Naive thymus-derived CD4-positive, alpha-beta T cell (primary cell): ENCODE measurements at places on chromosomes 3 and 15. TPM values are rescaled to one million over a fixed set of nuclear protein-coding genes. Genes with fewer than 3 reads are reported as not detected.

SKOR1 gene
- not detected for polyA plus RNA-seq

TM4SF4 gene
- not detected for polyA plus RNA-seq

WDR93 gene
- polyA plus RNA-seq, result not detected

EFCC1 gene
- polyA plus RNA-seq, result 0.27 TPM

GRCh38 chr15:74245342-74245931 lies 9.3 kb downstream of the CCDC33 start:
- no peaks in the 10 kb centered on the region for H3K4me1 ChIP-seq
- no peaks in the 10 kb centered on the region for H3K27me3 ChIP-seq
- H3K4me3 ChIP-seq, result no peak overlapping the region
- DNase-seq, result no peak
- H3K27ac ChIP-seq, result no peak overlapping the region
- H3K36me3 ChIP-seq, result no peaks in the 10 kb centered on the region

DNA sequence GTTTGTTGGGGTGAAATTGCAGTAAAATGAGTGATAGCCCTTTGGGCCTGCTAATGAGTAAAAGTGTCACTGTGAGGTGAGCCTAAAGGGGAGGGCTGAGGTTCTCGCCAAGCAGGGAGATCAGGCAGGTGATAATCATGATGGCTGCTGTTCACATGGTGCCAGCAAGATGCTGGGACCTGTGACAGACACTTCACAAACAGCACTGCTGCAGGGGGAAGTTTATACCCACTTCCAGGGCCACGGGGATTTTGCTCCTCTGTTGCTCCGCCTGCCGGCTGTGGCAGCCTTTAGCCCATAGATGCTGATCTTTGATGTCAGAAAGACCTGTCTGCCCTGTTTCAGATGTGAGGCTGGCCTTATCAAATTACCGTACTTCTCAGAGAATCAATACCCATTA lies 96.7 kb downstream of the SV2B start:
- no peak for DNase-seq
- H3K36me3 ChIP-seq, result no peaks in the 10 kb centered on the region

DNA sequence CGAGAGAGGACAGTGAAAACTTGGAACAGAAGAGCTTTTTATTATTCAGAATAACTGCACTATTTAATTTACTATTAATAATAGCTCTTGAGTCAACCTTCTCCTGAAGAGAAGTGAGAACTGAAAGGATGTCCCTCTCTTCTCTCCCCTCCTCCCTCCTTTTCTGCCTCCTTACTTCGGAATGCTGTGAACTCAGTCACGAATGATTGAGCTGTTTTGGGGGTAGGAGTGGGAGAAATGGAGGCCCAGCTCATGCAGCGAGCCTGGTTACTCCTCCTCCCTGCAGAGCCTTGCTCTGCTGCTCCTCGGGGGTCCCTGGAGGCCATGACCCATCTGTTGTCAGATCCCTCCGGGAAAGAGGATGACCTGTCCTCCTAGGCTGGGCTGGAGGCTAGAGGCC lies 20.3 kb upstream of the INSYN1 start:
- H3K27me3 ChIP-seq, result no peaks in the 10 kb centered on the region
- H3K4me3 ChIP-seq, result no peak overlapping the region
- no peak overlapping the region for H3K27ac ChIP-seq
- DNase-seq, result no peak
- no peaks in the 10 kb centered on the region for H3K4me1 ChIP-seq

DNA sequence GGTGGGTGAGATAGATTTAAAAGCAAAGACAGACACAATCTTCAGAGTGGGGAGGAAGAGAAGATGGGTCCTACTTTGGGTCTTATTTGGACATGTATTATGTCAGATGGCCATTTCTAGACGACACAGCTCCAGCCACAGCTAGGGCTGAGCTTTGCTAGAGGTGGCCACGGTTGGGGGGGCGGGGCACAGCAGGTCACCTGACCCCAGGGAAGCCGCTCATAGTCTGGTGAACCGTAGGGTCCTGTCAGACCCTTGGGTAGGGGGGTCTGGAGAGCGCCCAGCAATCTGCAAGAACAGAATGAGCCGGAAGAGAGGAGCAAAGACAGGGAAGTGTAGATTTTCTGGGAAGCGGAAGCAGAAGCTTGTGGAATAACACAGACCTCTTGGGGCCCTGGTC lies 6.6 kb downstream of the EPB42 start:
- H3K36me3 ChIP-seq, result no peaks in the 10 kb centered on the region
- H3K27me3 ChIP-seq, result no peaks in the 10 kb centered on the region
- H3K4me1 ChIP-seq, result no peaks in the 10 kb centered on the region
- no peak overlapping the region for H3K27ac ChIP-seq
- no peak for DNase-seq

DNA sequence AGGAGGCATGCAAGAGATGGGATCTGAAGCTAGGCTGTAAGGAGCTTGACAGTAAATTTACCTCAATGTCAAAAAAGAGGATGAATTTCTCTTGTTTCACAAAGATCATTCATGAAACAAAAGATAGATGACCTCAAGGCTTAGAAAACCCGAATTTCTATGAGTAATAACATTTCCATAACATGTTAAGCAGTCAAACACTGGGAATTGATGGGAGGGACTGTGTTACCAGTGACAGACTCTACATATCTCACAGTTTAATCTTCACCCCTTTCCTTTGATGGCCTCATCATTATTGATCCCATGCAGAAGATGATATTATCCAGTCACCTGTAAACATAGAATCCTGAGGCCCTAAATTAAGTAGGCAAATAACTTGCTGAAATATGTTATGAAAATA lies 53.5 kb upstream of the VGLL3 start:
- H3K4me1 ChIP-seq, result no peaks in the 10 kb centered on the region
- no peaks in the 10 kb centered on the region for H3K27me3 ChIP-seq
- H3K36me3 ChIP-seq, result no peaks in the 10 kb centered on the region
- H3K27ac ChIP-seq, result no peak overlapping the region
- DNase-seq, result no peak

DNA sequence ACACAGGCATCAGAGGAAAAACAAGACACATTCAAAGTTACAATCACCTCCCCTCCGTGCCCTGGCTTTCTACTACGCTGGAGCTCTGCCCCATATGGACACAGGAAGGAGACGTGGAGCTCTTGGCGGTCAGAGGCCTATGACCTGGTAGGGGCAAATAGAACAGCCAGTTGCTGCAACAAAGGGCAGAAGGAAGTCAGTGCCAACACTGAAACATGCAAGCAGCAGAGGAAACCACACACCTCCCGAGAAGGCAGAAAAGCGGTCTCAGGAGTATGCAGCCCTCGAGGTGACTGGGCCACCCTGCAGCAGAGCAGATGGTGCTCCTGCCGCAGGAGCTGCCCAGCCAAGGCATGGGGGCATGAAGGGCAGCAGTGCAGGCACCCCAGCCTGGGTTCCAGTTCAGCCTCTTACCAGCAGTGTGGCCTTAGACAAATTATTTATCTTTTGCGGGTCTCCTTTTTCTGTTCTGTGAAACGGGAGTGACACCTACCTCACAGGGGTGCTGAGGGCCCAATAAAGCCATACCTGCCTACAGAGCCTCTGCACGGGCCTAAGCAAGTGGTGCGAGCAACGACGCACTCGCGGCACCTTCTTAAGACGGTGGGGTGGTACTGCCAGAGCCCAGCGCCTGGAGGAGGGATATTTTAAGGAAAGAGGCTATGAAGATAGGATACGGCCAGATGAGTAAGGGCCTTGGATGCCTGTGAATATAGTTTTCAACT lies 8.6 kb downstream of the ZXDC start:
- no peak overlapping the region for H3K27ac ChIP-seq
- peaks cover 46% of the 10 kb centered on the region for H3K36me3 ChIP-seq
- H3K4me1 ChIP-seq, result peaks cover 4% of the 10 kb centered on the region

DNA sequence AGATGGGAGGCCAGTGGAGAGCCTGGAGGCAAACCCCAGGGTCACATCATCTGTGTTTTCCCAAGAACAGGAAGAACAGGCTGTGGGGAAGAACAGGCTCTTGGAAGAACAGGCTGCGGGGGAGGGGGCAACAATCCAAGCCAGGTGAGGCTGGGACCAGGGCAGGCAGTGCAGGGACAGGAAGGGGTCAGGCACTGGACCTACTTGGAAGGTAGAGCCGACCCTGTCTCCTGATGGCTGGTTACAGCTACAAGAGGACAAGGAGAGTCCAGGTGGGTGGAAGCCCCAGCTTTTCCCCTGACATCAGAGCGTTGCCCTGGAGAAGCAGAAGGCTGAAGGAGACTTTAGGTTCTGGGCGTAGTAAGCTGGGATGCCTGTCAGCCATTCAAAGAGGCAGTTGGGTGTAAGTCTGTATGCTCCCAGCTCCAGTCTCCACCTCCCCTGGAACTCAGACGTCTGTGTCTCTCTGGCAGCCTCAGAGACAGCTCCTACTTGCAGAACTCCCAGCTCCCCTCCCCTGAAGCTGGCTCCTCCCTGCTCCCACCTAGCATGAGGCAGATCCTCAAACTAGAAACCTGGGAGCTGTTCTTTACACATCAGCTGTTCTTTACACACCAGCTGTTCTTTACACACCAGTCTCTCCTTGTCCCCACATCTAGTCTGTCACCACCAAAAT lies 130.9 kb downstream of the DNAJB8 start:
- no peak overlapping the region for H3K27ac ChIP-seq
- H3K4me1 ChIP-seq, result no peaks in the 10 kb centered on the region
- DNase-seq, result no peak
- no peak overlapping the region for H3K4me3 ChIP-seq

DNA sequence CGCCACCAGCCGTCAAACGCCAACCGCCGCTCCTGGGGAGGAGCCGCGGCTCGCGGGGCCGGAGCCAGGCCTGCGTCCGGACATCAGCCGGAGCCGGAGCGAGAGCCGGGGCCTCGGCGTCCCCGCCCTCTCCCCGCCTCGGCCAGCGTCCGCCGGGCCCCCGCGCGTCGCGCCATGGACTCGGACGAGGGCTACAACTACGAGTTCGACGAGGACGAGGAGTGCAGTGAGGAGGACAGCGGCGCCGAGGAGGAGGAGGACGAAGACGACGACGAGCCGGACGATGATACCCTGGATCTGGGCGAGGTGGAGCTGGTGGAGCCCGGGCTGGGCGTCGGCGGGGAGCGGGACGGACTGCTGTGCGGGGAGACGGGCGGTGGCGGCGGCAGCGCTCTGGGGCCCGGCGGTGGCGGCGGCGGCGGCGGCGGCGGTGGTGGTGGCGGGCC lies 359 bp downstream of the ARIH1 start:
- H3K27ac ChIP-seq, result peak overlapping the region; percentile 99
- peak overlapping the region; percentile 95 for H3K4me3 ChIP-seq
- no peaks in the 10 kb centered on the region for H3K36me3 ChIP-seq
- DNase-seq, result no peak

- peaks cover 52% of the 10 kb centered on the region for H3K4me1 ChIP-seq
- H3K4me3 ChIP-seq, result no peak overlapping the region
- H3K27me3 ChIP-seq, result no peaks in the 10 kb centered on the region
- H3K36me3 ChIP-seq, result peaks cover 4% of the 10 kb centered on the region
These were observed 54.4 kb downstream of the CCDC66 start for GRCh38 chr3:56611364-56611763.

DNA sequence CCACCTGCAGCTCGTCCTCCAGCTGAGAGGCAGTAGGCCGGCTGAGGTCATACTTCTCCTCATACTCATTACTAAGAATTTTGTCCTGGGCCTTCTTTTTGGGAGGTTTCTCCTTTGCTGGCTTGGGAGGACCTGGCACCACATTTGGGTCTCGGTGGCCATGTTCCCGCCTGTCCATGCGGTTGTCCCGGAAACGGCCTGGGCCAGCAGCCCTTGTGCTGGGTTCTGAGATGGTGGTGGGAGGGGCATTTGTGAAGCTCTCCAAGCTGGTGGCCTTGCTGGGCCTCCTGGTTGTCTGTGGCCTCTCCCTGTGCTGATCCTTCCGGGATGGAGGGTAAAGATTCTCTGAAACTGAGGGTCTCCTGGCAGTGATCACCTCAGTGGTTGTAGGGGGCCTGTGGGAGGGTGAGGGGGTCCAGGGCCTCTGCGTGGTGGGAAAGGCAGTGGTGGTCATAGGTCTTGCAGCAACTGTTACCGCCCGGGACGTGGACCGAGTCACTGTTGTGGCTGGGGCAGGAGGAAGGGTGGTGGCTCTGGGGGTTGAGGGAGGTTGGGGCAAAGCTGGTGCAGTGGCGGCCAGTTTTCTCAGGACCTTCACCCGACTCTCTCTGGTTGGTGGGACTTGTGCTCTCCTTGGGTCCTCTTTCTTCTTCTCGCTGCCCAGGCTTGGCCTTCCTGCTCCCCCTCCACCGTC lies 2.5 kb downstream of the CCDC80 start:
- peaks cover 5% of the 10 kb centered on the region for H3K4me1 ChIP-seq
- H3K27me3 ChIP-seq, result no peaks in the 10 kb centered on the region
- H3K4me3 ChIP-seq, result no peak overlapping the region
- no peaks in the 10 kb centered on the region for H3K36me3 ChIP-seq
- no peak overlapping the region for H3K27ac ChIP-seq
- DNase-seq, result no peak

DNA sequence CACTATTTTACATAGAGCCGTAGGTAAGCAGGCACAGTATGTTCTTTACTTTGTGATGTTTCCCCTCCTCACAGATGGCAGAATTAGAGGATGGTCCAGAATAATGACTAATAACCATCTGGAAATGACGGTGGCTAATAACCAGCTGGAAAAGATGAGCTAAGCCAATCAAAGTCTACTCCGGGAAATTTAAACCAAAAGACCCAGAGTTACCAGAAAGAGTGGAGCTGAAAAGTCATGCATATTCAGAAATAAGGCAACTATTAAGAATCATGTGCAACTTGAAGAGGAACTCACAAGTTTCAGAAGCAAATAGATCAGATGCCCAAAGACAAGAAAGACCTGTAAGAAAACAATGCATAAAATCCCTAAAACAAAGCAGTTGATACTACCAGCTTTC lies 33.6 kb downstream of the DMXL2 start:
- no peak overlapping the region for H3K27ac ChIP-seq
- no peaks in the 10 kb centered on the region for H3K36me3 ChIP-seq
- H3K4me1 ChIP-seq, result no peaks in the 10 kb centered on the region
- no peaks in the 10 kb centered on the region for H3K27me3 ChIP-seq

GRCh38 chr3:53312832-53313231 lies 34.5 kb downstream of the DCP1A start:
- no peaks in the 10 kb centered on the region for H3K4me1 ChIP-seq
- H3K4me3 ChIP-seq, result no peak overlapping the region
- DNase-seq, result no peak
- H3K27ac ChIP-seq, result no peak overlapping the region

GRCh38 chr3:171181907-171182690 lies 155.6 kb upstream of the SLC2A2 start:
- H3K27ac ChIP-seq, result no peak overlapping the region
- no peak for DNase-seq
- H3K4me3 ChIP-seq, result no peak overlapping the region
- no peaks in the 10 kb centered on the region for H3K4me1 ChIP-seq
- H3K27me3 ChIP-seq, result no peaks in the 10 kb centered on the region

DNA sequence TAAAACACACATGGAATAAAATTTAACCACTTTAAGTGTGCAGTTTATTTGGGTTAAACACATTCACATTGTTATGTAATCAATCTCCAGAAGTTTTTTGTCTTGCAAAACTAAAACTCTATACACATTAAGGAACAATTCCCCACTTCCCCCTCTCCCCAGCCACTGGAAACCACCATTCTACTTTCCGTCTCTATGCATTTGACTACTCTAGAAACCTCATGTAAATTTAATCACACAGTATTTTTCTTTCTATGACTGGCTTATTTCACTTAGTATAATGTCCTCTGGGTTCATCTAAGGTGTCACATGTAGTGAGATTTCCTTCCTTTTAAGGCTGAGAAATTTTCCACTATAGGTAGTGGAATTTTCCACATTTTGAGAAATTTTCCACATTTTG lies 568.7 kb upstream of the UBE2E2 start:
- no peak for DNase-seq
- no peak overlapping the region for H3K27ac ChIP-seq
- H3K4me1 ChIP-seq, result no peaks in the 10 kb centered on the region
- no peaks in the 10 kb centered on the region for H3K27me3 ChIP-seq
- H3K36me3 ChIP-seq, result no peaks in the 10 kb centered on the region

- H3K4me1 ChIP-seq, result peaks cover 11% of the 10 kb centered on the region
- no peaks in the 10 kb centered on the region for H3K27me3 ChIP-seq
- H3K4me3 ChIP-seq, result peak overlapping the region; percentile 83
- H3K36me3 ChIP-seq, result no peaks in the 10 kb centered on the region
These were observed 624 bp downstream of the BRK1 start for GRCh38 chr3:10116138-10116460.
